ENCODE measurements at places on chromosomes 6 and 20. TPM values are rescaled to one million over a fixed set of nuclear protein-coding genes. Genes with fewer than 3 reads are reported as not detected.

- H3K36me3 ChIP-seq: no peaks in the 10 kb centered on the region
- H3K4me3 ChIP-seq: no peak overlapping the region
- H3K27ac ChIP-seq: no peak overlapping the region
- DNase-seq: no peak
Measured at GRCh38 chr6:155033021-155033791, 38.1 kb downstream of the TIAM2 start.

GRCh38 chr6:106963544-106963943 lies 11.0 kb downstream of the CD24 start:
- no peak overlapping the region for H3K27ac ChIP-seq
- H3K4me3 ChIP-seq: no peak overlapping the region
- no peak for DNase-seq
- H3K27me3 ChIP-seq: no peaks in the 10 kb centered on the region
- no peaks in the 10 kb centered on the region for H3K36me3 ChIP-seq
- H3K4me1 ChIP-seq: no peaks in the 10 kb centered on the region

DNA sequence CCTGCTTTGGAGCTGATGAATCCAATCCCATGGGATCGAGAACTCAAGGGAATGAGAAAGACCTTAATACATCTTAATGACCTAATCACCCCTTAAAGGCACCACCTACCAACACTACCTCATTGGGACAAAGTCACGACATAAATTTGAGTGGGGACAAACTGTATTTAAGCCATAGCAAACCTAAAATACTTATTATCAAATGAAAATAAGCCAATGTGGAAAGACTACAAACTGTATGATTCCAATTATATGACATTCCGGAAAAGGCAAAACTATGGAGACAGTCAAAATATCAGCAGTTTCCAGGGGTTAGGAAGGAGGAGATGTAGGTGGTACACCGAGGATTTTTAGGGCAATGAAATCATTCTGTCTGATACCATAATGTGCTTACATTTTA lies 53.3 kb upstream of the NCOA3 start:
- no peak for DNase-seq
- no peaks in the 10 kb centered on the region for H3K27me3 ChIP-seq
- no peaks in the 10 kb centered on the region for H3K4me1 ChIP-seq
- no peak overlapping the region for H3K27ac ChIP-seq
- no peaks in the 10 kb centered on the region for H3K36me3 ChIP-seq

- DNase-seq: no peak
- no peaks in the 10 kb centered on the region for H3K27me3 ChIP-seq
- H3K4me3 ChIP-seq: no peak overlapping the region
- H3K36me3 ChIP-seq: no peaks in the 10 kb centered on the region
- H3K27ac ChIP-seq: no peak overlapping the region
- no peaks in the 10 kb centered on the region for H3K4me1 ChIP-seq
Measured at GRCh38 chr20:47710665-47711045, 74.6 kb downstream of the SULF2 start.

DNA sequence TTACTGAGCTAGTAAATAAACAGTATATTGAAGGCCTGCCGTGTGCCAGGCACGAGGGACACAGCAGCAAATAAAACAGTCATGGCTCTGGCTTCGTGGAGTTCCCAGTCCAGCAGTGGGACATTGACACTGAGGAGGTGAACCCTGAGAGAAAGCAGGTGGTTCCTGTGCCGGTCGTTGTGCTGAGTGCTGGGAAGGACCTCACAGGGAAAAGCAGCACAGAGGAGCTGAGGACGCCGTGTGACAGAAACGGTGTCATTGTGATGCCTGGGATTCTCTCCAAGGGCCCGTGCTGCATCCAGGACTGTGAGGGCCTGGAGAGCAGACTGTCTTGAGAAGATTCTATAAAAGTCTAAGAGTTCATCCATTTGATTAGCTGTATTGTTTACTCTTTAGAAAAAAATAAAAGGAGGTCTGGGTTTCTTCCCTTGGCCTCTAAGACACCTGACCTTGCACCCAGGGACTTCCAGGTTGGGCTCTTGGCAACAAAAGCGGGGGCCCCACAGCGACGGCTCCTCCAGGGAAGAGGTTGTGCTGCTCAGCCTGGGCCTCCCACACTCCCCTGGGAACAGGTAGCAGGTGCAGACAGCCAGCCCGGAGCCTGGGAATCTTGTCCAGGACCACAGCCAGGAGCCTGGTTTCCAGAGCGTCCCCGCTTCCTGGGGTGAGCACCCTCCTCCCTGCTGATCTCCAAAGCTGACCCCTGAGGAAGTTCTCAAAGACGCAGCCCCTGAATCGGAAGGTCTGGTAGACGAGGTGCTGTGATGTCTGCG lies 251.2 kb upstream of the PMEPA1 start:
- no peak for DNase-seq
- no peak overlapping the region for H3K4me3 ChIP-seq
- no peak overlapping the region for H3K27ac ChIP-seq
- no peaks in the 10 kb centered on the region for H3K36me3 ChIP-seq
- H3K27me3 ChIP-seq: no peaks in the 10 kb centered on the region

DNA sequence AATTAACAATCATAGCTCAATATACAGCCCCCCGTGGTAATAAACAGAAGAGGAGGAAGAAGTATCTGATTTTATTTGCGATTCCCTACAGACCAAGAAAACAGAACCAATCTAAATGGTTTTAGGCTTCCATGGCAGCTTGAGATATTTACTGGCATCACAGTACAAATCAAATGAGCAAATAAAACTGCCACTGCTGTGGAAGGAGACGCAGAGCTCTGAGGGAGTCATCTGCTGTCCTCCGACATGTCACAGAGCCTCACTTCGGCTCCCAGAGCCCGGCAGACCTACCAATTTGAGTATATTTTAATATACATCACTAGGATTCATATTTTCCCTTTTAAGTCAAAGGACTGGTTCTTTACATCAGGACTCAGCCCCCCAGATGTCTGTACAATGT lies 145.2 kb upstream of the KCNQ5 start:
- H3K4me1 ChIP-seq: no peaks in the 10 kb centered on the region
- H3K4me3 ChIP-seq: no peak overlapping the region
- no peaks in the 10 kb centered on the region for H3K27me3 ChIP-seq
- DNase-seq: no peak

DNA sequence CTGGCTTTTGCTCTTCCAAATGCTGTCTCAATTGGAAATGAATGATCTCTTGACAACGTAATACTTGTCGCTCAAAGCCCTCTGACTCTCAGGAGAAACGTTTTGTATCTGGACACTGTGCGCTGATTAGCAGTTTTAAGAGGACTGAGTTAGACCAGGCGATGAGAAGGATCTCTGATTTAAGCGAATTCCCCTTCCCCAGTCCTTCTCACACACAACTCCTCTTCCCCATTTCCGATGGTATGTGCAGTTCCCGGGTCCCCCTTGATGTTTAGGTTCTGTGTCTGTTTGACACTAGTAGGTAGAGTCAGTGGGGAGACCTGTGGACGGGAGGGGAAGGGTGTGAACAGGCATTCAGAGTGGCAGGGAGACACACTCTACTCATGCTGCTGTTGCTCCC lies 2.5 kb downstream of the ZDHHC14 start:
- H3K4me1 ChIP-seq: peaks cover 5% of the 10 kb centered on the region
- H3K27me3 ChIP-seq: no peaks in the 10 kb centered on the region
- no peaks in the 10 kb centered on the region for H3K36me3 ChIP-seq
- DNase-seq: no peak
- no peak overlapping the region for H3K4me3 ChIP-seq

EPHA7 gene
- polyA plus RNA-seq: 0.27 TPM

PNPLA1 gene
- polyA plus RNA-seq: 2.7 TPM

RIPOR3 gene
- 1.9 TPM for polyA plus RNA-seq
